ENCODE measurements at places on chromosomes 2 and 18. TPM values are rescaled to one million over a fixed set of nuclear protein-coding genes. Genes with fewer than 3 reads are reported as not detected.

HMSD gene
- not detected for total RNA-seq

DAPL1 gene
- total RNA-seq, result not detected

DSC1 gene
- 0.09 TPM for total RNA-seq

PAPOLG gene
- total RNA-seq, result 13.5 TPM

AGAP1 gene
- 91.4 TPM for total RNA-seq

FAP gene
- total RNA-seq, result not detected

RAX gene
- not detected for total RNA-seq

ADRA2B gene
- 0.55 TPM for total RNA-seq

ABCB11 gene
- not detected for total RNA-seq

LRRTM1 gene
- not detected for total RNA-seq

CFC1 gene
- not detected for total RNA-seq

DIPK1C gene
- total RNA-seq, result not detected

CDKL4 gene
- not detected for total RNA-seq

LRATD1 gene
- total RNA-seq, result 3.8 TPM

SLC35G4 gene
- total RNA-seq, result not detected

RUFY4 gene
- not detected for total RNA-seq

KHK gene
- total RNA-seq, result 10.4 TPM

CRACDL gene
- total RNA-seq, result 29.6 TPM

NGEF gene
- total RNA-seq, result 52.2 TPM
